ENCODE measurements at places on chromosomes 6 and 20.

DNA sequence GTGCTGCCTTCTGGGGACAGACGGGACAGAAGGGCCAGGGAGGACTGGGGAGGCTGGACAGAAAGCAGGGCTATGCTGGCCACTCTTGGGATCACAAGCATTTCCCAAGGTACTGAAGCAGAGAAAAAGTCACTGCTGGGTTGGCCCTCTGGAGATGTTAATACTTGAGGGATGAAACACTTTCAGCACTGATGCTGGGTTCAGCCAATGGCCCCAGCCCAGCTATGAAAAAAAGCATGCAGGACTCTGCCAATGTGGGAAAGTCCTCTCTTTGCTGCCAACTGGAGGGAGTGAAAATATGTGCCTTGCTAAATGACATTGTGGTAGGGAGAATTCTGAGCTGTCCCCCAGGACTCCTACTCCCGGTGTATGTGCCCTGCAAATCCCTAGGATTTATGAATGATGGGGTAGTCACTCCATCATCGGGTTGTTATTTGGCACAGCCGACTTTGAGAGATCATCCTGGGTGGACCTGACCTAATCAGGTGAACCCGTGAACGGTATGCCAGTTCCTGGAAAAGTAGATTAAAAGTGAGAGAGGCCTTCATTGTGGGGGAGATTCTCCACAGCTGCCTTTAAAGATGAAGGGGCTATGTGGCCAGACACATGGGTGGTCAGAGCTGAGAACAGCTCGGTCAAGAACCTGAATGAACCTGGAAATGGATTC is 119.9 kb upstream of the TRAF3IP2 start:
- peak; percentile 29 for DNase-seq

- no peak for DNase-seq
Measured at GRCh38 chr6:49632727-49633126, 3.9 kb downstream of the RHAG start.

DNA sequence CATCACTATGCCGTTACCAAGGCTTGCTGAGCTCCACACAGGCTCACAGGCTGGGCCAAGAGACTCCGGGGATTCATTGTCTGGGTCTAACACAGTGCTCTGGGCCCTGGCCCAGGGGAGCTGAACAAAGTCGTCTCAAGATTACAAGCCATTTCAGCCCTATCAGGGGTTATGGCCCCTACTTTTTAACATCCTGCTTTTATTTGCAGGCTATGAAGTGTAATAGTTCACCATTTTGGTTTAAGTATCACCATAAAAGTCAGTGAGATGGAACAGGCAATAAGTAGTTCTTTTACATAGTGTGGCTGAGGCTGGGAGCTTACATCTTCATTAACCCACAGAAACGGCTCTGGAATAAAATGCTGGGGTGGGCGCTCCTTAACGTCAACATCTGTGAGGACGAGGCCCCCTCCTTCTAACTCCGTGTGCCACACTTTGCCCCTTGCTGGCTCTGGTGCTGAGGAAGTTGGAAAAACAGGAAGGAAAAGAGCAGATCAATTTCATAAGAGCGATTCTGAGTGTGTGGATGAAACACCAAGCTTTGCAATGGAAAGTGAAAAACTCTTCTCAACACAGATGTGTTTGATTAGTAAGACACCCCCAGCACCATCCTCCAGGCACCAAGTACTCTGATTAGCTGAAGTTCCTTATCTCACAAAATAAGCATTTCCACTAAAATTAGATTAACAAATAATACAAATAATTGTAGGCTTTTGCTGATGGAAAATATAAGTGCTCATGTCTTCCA is 447.3 kb downstream of the MAFB start:
- DNase-seq, result no peak

DNA sequence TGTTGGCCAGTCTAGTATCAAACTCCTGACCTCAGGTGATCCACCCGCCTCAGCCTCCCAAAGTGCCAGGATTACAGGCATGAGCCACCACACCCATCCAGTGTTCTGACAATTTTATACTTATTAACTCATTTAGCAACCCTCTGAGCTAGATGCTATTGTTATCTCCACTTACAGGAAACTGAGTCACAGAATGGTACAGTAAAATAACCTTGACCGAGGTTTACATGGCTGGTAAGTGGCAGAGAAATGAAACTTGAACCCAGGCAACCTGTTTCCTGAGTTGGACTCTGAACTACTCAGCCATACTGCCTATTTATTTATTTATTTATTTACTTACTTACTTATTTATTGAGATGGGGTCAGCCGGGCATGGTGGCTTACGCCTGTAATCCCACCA is 6.6 kb upstream of the SIGLEC1 start:
- DNase-seq, result no peak

DNA sequence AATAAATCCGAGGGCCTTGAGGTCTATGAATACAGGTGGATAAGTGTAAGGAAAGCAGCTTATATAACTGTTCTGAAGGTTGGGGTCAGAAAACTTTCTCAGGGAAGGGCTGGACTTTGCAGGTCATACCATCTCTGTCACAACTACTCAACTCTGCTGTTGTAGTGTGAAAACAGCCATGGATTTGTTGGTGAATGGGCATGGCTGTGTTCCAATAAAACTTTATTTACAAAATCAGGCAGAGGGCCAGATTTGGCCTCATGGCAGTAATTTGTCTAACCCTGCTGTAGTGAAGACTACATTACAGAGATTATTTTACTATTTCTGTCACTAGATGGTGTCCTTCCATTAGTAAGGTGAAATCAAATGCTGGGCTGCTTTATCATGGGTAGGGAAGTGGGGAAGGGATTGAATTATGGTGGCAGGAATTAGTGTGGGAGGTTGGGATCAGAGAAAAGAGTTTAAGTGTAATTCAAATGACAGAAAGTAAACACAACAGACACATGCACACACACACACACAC is 409.6 kb upstream of the CHD6 start:
- no peak for DNase-seq

DNA sequence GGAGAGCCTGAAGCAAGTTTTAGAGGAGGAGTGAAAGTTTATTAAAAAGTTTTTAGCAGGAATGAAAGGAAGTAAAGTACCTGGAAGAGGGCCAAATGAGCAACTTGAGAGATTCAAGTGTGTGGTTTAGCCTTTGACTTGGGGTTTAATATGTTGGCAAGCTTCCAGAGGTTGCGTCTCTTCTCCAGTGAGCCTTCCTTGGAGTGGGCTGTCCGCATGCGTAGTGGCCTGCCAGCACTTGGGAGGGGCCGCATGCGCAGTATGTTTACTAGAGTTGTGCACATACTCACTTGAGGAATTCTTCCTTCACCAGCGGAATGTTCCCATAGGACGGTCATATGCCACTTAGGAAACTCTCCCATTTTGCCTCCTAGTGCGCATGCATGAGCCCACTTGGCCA is 235.2 kb downstream of the ALDH8A1 start:
- DNase-seq, result no peak

DNA sequence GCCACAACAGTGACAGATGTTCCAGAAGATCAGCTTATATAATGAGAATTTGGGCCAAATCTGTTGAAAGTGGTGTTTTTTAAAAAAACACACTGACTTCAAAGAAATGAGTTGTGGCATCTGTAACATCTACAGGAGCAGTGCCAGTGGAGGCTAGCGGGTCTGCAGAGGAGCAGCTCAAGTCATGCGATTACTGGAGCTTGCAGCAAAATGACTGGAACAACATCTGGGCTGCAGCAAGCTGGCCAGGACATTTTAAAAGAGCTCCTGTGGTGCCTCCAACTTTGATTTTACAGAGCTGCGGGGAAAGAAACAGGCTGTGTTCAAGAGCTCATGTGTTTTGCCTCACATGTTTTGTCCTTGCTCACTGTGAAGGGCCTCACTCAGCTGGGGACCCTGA is 57.2 kb downstream of the TBX18 start:
- peak; percentile 32 for DNase-seq

DNA sequence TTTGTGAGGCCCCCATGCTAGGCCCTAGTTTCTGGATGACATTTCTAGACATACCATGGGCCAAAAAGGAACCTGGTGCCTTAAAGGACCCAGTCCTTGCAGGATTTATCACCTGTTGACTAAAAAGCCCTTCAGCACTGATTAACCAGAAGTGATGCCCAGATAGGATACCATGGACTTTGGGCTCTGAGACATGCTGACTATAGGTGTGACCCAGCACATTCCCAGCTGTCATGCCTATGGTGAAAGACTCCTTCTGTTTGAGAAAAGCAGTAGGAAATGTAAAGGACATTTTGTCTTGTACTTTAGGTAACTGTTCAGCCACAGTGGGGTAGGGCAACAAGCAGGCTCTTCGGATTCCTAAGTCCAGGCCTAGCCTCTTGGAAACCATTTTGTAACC is 724.2 kb downstream of the CD109 start:
- DNase-seq, result no peak

DNA sequence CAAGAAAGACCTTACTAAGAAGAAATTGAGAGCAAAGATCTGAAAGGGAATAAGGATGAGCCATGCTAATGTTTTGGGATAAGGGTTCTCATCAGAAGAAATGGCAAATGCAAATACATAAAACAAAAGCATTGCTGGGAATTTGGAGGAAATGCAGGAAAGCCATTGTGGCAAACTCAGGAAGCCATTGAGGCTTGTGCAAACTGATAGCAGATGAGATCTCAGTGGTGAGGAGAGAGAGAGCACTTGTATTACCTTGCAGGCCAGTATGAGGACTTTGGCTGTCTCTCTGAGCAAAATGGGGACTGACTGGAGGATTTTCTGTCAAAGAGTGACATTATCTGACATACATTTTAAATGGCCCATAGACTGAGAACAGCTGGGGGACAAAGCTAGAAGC is 103.0 kb downstream of the ADGRB3 start:
- DNase-seq, result no peak

DNA sequence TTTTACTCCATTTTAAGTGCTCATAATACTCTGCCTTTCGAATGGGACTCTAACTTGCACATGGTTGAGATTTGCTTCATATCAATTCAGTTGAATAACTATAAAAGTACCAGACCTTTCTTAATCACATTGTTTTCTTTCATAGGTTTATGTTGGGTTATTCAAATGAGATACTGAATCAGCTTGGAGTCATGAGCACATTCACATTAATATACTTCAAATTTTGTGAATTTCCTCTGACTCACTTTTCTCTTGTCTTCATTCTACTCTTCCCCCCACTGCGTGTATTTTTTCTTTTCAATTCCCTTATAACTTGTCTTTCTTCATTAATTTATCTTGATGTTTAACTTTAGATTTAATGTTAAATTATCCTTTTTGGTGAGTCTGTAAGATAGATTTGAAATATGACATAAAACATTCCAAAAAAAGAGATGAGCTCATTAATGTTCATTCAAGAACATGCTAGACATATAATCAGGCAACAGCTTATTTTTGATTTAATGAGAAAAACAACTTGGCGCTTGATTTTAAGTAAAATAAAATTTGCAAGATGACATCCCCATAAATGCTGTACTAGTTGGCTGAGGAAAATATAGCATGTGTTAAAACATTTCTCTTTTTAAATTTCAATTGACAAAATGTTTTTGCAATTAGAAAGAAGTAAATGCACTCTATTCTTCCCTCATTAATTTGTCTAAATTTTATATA is 736.0 kb downstream of the CD109 start:
- no peak for DNase-seq

- peak; percentile 13 for DNase-seq
Measured at GRCh38 chr6:5556011-5556410, 294.7 kb downstream of the FARS2 start.

DNA sequence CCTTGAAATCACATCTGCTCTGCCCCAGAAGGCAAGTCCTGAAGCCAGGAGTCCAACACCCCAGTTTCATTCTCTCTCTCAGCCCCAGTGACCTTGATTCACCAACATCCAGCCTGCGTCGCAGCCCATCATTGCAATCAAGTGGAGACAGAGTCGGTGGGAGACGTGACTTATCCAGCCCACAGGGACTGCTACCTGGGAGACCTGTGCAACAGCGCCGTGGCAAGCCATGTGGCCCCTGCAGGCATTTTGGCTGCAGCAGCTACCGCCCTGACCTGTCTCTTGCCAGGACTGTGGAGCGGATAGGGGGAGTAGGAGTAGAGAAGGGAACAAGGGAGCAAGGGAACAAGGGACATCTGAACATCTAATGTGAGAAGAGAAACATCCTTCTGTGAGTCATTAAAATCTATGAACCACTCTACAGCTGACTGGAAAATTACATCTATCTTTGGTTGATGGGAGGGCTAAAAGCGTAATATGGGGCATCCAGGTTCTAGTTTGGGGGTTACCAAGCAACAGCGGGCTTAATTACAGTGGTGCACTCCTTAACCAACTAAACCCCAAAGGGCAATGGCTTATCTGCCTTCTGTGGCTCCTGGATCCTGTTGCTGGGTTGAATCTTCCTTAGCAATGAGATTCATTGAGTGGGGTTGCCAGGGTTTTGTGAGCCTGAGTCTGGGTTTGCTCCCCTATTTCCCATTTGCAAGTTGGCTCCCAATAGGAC is 2.5 kb downstream of the LY6G6D start:
- DNase-seq, result no peak

DNA sequence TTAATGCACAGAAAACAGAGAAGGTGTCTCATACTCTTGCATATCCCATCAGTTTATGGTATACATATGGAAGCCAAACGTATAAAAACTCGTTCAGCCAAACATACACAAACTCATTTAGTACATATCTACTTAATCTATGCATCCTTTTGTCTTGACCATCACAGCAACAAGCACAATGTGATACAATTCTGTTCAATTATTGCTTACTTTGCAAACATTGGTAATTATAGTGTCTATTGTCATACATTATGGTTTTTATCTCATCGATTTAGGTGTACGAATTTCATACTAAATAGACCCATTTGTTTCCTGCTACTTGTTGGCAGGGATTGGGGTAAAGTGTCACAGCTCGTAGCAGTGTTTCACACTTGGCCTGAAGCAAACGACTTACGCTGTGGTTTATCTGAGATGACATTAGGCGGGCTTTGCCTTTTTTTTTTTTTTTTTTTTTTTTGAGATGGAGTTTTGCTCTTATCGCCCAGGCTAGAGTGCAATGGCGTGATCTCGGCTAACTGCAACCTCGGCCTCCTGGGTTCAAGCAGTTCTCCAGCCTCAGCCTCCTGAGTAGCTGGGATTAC is 425.9 kb upstream of the JARID2 start:
- no peak for DNase-seq

GRCh38 chr6:155466539-155466938 is 10.9 kb upstream of the NOX3 start:
- DNase-seq, result no peak

Data from adipocyte (in vitro differentiated cells).